ENCODE measurements at places on chromosomes 3 and 15. TPM values are rescaled to one million over a fixed set of nuclear protein-coding genes. Genes with fewer than 3 reads are reported as not detected.

CDC25A gene
- 2.6 TPM for total RNA-seq

LRTM1 gene
- not detected for total RNA-seq

SLC2A2 gene
- not detected for total RNA-seq

SMARCC1 gene
- 31.9 TPM for total RNA-seq

SCAMP5 gene
- 2.2 TPM for total RNA-seq

WWTR1 gene
- total RNA-seq: 33.2 TPM

CD47 gene
- 152 TPM for total RNA-seq

CCDC191 gene
- 4.2 TPM for total RNA-seq

CCDC33 gene
- total RNA-seq: not detected

CLEC3B gene
- 12.1 TPM for total RNA-seq

PLA2G4E gene
- total RNA-seq: under 0.01 TPM

All from smooth muscle cell of trachea (primary cell).